Stimulated activated CD8-positive, alpha-beta memory T cell treated with anti-CD3 and anti-CD28 coated beads, Interleukin-4, amount 100 ng/mL, for 48 hours (primary cell): ENCODE measurements at places on chromosomes 13 and 19.

DNA sequence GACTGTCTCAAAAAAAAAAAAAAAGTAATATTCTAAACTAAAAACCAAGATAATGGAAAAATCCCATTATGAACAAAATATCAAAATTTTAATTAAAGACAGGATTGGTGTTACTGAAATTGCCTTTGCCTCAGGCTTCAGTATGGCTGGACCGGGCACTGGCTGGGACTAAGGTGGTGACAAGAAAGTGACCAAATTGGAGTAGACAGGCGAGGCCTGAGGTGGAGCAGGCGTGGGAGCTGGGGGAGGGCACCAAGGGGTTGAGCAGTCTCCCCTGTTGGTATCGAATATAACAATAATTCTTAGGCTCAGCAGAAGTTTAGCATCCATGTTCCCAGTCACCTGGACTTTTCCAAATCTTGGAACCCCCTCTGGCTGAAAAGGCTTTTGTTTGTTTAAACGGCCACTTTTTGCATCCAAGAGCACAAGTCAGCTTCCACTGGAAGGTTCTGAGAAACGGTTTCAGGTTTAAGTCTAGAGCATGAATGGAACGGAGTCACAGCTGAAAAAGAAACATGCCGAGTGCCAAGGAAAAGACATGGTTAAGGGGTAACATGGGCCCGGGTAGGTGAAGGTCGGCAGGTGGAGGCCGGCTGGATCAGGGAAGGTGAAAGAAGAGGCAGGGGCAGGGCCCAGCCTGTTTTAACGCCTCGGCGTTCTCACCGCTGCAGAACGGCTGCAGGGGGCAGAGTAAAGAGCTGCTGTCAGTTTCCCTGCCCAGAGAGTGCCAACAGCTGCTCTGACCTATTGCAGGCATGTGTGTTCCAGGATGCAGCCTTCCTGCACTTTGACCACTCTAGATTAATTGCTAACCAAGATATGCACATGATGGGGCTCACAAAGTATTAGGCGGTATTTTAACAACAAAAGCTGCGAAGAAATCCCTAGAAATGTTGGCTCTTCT is 104.4 kb downstream of the TM9SF2 start:
- peak; percentile 63 for DNase-seq

DNA sequence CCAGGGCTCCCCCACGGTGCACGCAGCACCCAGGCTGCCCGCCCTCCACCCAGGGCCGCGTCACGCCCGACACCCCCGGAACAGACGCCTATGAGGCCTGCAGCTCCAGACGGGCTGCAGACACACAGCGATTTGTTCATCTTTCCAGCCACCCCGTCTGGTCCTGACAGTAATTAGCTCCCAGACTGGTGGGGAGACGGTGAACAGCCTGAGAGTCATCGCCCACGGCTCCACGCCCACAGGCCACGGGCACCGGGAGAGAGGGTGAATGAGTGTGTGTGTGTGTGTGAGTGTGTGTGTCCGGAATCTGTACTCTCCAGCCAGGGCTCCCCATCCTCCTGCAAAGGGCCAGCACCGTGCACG is 18.1 kb downstream of the GADD45B start:
- no peak for DNase-seq

DNA sequence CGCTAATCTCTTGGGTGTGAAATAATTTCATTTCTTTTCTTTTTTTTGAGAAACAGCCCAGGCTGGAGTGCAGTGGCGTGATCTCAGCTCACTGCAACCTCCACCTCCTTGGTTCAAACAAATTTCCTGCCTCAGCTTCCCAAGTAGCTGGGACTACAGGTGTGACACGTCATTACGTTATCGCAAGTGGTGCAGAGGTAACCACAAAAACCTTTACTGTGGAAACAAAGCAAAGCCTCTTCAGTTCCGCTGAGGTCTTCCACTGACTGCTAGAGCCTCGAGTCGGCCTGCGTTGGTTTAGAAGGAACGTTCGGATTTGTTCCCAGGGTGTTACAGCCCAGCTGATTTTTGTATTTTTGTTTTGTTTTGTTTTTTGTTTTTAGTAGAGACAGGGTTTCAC is 2.0 kb upstream of the ZNF784 start:
- DNase-seq = peak; percentile 61

- no peak for DNase-seq
These were observed 86.1 kb downstream of the KLF12 start for GRCh38 chr13:74047931-74048600.

DNA sequence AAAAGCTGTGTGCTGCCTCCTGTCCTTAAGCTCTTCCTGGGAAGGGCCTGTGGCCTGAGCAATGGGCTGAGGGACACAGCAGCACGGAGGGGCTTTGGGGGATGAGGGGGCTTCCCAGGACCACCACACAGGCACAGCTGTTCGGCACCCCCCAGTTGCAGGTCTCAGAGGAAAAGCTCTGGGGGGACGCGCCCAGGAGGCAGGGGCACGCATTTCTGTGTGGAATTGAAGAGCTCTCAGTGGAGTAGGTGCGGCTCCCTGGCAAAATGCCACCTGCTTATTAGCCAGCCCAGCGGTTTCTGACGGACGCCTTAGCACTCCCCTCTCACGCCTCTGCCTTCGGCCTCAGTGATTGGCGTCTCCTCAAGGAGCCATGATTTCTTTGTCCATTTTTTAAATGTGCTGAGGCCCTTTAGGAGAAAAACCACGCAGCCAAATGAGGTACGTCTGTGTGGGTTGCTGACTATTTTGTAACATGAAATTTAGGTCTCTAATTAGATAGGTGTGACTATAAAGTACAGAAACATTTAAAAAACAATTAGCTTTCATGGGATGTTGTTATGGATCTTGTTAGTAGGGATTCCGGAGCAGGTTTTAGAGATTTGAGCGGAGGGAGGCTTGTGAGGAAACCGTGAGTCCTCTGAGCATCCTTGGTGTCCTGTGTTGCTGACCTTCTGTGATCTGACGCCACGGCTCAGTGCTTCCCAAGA is 4.0 kb downstream of the MCF2L start:
- DNase-seq = no peak

DNA sequence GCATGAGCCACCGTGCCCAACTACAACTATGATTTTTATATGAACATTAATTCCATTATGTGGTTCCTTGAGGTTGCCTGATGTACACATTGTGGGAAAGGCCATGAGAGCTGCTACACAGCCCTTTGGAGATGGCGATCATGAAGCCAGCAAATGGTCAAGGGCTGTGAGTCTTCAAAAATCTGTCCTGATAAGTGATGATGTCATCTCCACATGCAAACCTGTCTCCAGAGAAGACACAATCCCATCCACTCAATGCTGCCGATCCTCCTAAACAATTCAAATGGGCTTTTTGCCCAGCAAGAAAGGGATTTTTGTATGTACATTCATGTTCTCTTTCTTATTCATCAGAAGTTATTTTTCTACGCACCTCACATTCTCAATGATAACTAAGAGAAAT is 17.6 kb downstream of the SIGLEC7 start:
- no peak for DNase-seq

DNA sequence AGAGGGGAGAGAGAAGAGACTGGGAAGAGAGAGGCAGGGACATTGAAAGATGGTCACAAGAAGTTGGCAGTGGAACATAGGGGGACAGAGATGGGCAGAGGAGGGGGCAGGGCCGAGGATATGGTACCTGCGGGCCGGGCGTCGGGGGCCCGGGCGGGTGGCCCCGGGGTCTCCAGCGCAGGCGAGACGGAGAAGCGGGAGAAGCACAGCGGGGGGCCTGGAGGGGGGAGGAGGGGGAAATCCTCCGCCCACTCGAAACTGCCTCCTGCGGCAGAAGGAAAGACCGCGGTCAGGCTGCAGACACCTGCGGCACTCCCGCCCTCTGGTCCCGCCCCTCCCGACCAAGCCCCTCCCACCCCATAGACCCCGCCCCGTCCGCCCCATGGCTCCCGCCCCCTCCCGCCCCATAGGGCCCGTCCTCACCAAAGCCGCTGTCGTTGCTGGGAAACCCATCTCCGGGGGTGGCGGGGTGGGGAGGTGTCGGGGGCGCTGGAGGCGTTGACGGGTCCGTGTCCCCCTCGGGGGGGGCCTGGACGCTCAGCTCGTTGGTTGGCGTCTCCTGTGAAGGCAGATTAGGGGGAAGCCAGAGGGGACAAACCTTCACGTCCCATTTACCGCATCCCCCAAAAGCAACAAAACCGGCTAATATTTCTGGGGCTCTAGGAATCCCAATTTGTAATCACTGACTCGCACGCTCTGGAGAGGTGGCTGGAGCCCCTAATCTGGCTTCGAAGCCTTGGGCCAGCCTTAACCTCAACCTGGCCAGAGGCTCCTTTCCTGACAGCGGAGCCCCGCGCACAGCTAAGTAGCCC is 20.4 kb downstream of the LMTK3 start:
- peak; percentile 65 for DNase-seq

GRCh38 chr13:111326621-111326965 is 6.2 kb downstream of the TEX29 start:
- DNase-seq = no peak

DNA sequence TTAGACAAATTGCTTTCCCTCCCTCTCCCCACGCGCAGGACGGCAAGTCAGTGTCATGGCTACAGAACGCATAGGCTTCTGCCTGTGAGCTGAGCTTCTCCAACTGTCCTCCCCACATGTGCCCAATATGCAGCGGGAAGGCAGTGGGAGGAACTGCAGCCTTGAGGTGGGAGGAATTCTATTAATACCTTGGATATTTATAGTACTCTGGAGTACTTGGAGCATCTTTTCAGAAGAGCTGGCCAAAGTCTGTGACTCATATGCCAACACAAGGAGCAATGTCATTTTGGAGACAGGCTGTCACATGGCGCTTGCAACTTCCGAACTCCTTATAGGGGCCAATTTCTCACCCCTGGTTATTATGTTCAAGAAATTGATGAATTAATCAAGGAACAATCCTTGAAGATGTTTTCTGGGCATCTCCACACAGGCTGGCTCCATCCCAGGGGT is 245.0 kb upstream of the SERP2 start:
- DNase-seq = no peak
